Brain (organoid and tissue), 16 donors: ENCODE measurements at places on chromosomes 16 and 17. TPM values are rescaled to one million over a fixed set of nuclear protein-coding genes. Genes with fewer than 3 reads are reported as not detected.

TPSG1 gene
- not detected for polyA plus RNA-seq

TBC1D3E gene
- not detected for polyA plus RNA-seq

SLC26A11 gene
- 24.5 TPM for polyA plus RNA-seq

ZNF174 gene
- 14.5 TPM for polyA plus RNA-seq

NOXO1 gene
- 4.6 TPM for polyA plus RNA-seq

TMEM231 gene
- polyA plus RNA-seq = 14.4 TPM
